Activated CD4-positive, alpha-beta memory T cell treated with anti-CD3 and anti-CD28 coated beads, Interleukin-2, amount 10 ng/mL, durations not matched to agents 7 days and 5 days (primary cell): ENCODE measurements at places on chromosomes 6 and 20. TPM values are rescaled to one million over a fixed set of nuclear protein-coding genes. Genes with fewer than 3 reads are reported as not detected.

GRCh38 chr6:38198219-38198618 is 378.7 kb downstream of the ZFAND3 start:
- H3K36me3 ChIP-seq = no peaks in the 10 kb centered on the region
- H3K4me3 ChIP-seq = no peak overlapping the region
- no peak for DNase-seq
- H3K27ac ChIP-seq = no peak overlapping the region
- no peaks in the 10 kb centered on the region for H3K27me3 ChIP-seq

- H3K4me1 ChIP-seq = peaks cover 25% of the 10 kb centered on the region
- peak; percentile 17 for DNase-seq
- no peaks in the 10 kb centered on the region for H3K36me3 ChIP-seq
- peak overlapping the region; percentile 71 for H3K4me3 ChIP-seq
Observed at GRCh38 chr6:127119102-127120022, 891 bp downstream of the RSPO3 start.

DNA sequence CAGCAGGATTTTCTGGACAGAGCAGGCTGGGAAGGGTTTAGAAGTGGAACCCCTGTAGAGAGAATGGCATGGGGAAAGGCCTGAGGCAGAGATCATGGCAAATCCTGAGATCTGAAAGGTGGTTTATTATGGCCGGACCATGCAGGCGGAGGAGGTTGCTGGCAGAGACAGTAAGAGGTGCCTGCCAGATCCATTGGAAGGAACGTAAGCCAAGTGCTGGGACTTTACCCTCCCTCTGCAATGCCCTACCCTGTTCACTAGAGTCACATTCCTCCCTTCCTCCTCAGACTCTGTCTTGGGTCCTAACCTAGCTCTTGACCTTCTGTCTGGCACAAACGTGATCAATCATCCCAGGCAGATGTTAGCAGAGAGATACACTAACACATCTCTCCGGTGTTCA is 66.4 kb upstream of the SLC22A23 start:
- H3K36me3 ChIP-seq = no peaks in the 10 kb centered on the region
- DNase-seq = no peak
- no peak overlapping the region for H3K4me3 ChIP-seq
- H3K27me3 ChIP-seq = peaks cover 12% of the 10 kb centered on the region
- H3K27ac ChIP-seq = no peak overlapping the region

The AGER gene
- 29.4 TPM for total RNA-seq

DNA sequence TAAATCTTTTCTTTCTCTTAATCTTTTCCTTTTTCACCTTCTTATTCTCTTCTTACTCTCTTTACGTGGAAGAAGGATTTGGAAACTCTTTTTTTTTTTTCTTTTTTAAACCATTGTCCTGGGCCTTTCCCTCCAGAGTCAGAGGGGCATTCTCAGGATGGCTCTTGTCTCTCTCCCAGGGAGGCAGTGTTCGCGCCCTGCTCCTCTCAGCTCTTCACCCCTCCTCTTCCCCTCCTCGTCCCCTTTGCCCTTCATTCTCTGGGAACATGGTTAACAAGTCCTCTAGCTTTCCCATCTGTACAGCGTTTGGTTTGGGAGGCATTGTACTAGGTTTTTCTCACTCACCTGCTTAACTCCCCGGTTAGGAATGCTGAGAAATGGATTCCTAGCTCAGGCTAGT is 52.0 kb upstream of the TFB1M start:
- no peak overlapping the region for H3K27ac ChIP-seq
- no peak for DNase-seq
- H3K4me1 ChIP-seq = no peaks in the 10 kb centered on the region
- peaks cover 3% of the 10 kb centered on the region for H3K27me3 ChIP-seq

GRCh38 chr6:13194852-13195251 is 133.5 kb downstream of the TBC1D7 start:
- no peak for DNase-seq
- H3K36me3 ChIP-seq = no peaks in the 10 kb centered on the region
- no peak overlapping the region for H3K4me3 ChIP-seq
- H3K4me1 ChIP-seq = no peaks in the 10 kb centered on the region
- H3K27me3 ChIP-seq = peaks cover 18% of the 10 kb centered on the region
- H3K27ac ChIP-seq = no peak overlapping the region

DNA sequence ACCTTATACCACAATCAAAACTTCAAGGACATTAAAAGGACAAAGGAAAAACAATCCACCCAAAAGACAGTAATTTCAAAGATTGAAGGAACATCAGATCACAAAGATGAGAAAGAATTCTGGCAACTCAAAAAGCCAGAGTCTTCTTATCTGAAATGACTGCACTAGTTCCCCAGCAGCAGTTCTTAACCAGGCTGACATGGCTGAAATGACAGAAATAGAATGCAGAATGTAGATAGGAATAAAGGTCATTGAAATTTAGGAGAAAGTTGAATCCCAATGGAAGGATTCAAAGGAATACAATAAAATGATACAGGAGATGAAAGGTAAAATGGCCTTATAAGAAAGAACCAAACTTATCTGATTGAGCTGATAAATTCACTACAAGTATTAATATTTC is 231.4 kb downstream of the CD109 start:
- no peak overlapping the region for H3K27ac ChIP-seq
- DNase-seq = no peak
- no peak overlapping the region for H3K4me3 ChIP-seq
- no peaks in the 10 kb centered on the region for H3K36me3 ChIP-seq

- H3K4me1 ChIP-seq = no peaks in the 10 kb centered on the region
- no peak for DNase-seq
- H3K4me3 ChIP-seq = no peak overlapping the region
- H3K27ac ChIP-seq = no peak overlapping the region
Observed at GRCh38 chr6:29490552-29490951, 2.8 kb upstream of the MAS1L start.

GRCh38 chr6:121504227-121504626 is 68.8 kb downstream of the GJA1 start:
- H3K27ac ChIP-seq = no peak overlapping the region
- H3K4me1 ChIP-seq = no peaks in the 10 kb centered on the region
- H3K27me3 ChIP-seq = no peaks in the 10 kb centered on the region
- no peak overlapping the region for H3K4me3 ChIP-seq
- DNase-seq = no peak

The GPX5 gene
- not detected for total RNA-seq

DNA sequence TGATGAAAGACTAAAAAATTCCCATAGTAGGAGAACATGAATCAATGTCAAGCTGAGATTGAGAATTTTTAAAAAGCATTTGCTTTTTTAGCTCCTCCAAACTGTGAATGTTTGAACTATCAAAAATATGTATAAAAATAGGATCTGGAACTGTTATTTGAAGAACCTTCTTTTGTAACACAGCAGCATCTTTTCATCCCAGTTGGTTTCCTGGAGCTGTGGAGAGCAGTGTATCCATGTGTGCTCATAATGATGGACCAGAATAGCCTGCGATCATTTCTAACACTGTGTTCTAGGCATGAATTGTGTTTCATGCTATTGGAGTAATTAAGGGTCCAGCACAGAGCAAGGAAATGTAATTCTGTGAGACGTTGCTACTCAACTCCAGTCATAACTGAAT is 22.1 kb downstream of the MRAP2 start:
- peaks cover 3% of the 10 kb centered on the region for H3K27me3 ChIP-seq
- no peaks in the 10 kb centered on the region for H3K36me3 ChIP-seq
- H3K27ac ChIP-seq = no peak overlapping the region
- H3K4me1 ChIP-seq = no peaks in the 10 kb centered on the region

The RALGAPB gene
- total RNA-seq = 31.3 TPM

DNA sequence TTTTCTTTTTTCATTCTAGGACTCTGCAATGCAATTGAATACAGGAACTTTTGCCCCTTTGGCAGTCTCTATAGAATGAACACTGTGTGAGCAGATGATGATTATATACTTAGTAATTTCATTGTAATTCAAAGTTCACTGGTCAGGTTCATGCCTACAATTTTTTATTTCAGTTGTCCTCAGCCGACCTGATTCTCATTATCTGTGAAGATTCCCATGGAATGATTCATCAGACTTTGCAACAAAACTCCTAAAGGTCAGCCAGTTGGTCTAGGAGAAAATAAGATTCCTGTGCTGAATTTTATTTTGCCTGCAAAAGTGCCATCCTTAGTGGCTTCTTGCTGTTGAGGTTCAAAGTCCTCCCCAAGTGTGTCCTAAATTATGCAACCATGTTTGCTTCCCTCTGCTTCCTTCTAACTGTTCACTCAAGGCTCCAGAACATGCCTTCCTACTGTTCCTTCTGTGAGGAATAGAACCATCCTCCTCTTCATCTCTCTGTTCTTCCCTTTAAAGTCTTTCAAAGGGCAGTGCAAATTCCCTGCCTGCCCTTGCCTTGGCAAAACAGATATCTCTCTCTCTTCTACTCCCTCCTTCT is 194.2 kb upstream of the CNR1 start:
- H3K4me3 ChIP-seq = no peak overlapping the region
- DNase-seq = no peak
- no peak overlapping the region for H3K27ac ChIP-seq
- H3K27me3 ChIP-seq = no peaks in the 10 kb centered on the region
- no peaks in the 10 kb centered on the region for H3K4me1 ChIP-seq

GRCh38 chr6:115582386-115582785 is 478.3 kb downstream of the FRK start:
- no peaks in the 10 kb centered on the region for H3K36me3 ChIP-seq
- H3K4me1 ChIP-seq = no peaks in the 10 kb centered on the region
- no peak overlapping the region for H3K4me3 ChIP-seq
- no peak for DNase-seq
- no peaks in the 10 kb centered on the region for H3K27me3 ChIP-seq

- H3K27ac ChIP-seq = no peak overlapping the region
- H3K36me3 ChIP-seq = no peaks in the 10 kb centered on the region
- no peak for DNase-seq
- H3K4me1 ChIP-seq = no peaks in the 10 kb centered on the region
- H3K27me3 ChIP-seq = no peaks in the 10 kb centered on the region
- H3K4me3 ChIP-seq = no peak overlapping the region
Observed at GRCh38 chr20:41889126-41889843, 271.1 kb upstream of the CHD6 start.

- H3K4me1 ChIP-seq = peaks cover 25% of the 10 kb centered on the region
- DNase-seq = no peak
- no peak overlapping the region for H3K27ac ChIP-seq
- peaks cover 3% of the 10 kb centered on the region for H3K36me3 ChIP-seq
- H3K4me3 ChIP-seq = no peak overlapping the region
- no peaks in the 10 kb centered on the region for H3K27me3 ChIP-seq
Observed at GRCh38 chr6:144660561-144661115, 375.5 kb downstream of the UTRN start.

GRCh38 chr6:40585651-40586269 is 1.4 kb downstream of the LRFN2 start:
- peaks cover 10% of the 10 kb centered on the region for H3K4me1 ChIP-seq
- H3K27ac ChIP-seq = no peak overlapping the region
- peaks cover 45% of the 10 kb centered on the region for H3K27me3 ChIP-seq
- DNase-seq = no peak
- no peaks in the 10 kb centered on the region for H3K36me3 ChIP-seq
- H3K4me3 ChIP-seq = no peak overlapping the region

The SNAP91 gene
- total RNA-seq = not detected

- H3K27me3 ChIP-seq = peaks cover 3% of the 10 kb centered on the region
- no peaks in the 10 kb centered on the region for H3K4me1 ChIP-seq
- H3K4me3 ChIP-seq = no peak overlapping the region
- no peak for DNase-seq
- H3K36me3 ChIP-seq = no peaks in the 10 kb centered on the region
Observed at GRCh38 chr6:21395121-21395520, 198.4 kb upstream of the SOX4 start.
